WTC11 (cell line): ENCODE measurements at places on chromosomes 1 and 21. TPM values are rescaled to one million over a fixed set of nuclear protein-coding genes. Genes with fewer than 3 reads are reported as not detected.

USH2A gene
- total RNA-seq, result 0.07 to 0.37 TPM (median 0.32 TPM) in 3 replicates

DNA sequence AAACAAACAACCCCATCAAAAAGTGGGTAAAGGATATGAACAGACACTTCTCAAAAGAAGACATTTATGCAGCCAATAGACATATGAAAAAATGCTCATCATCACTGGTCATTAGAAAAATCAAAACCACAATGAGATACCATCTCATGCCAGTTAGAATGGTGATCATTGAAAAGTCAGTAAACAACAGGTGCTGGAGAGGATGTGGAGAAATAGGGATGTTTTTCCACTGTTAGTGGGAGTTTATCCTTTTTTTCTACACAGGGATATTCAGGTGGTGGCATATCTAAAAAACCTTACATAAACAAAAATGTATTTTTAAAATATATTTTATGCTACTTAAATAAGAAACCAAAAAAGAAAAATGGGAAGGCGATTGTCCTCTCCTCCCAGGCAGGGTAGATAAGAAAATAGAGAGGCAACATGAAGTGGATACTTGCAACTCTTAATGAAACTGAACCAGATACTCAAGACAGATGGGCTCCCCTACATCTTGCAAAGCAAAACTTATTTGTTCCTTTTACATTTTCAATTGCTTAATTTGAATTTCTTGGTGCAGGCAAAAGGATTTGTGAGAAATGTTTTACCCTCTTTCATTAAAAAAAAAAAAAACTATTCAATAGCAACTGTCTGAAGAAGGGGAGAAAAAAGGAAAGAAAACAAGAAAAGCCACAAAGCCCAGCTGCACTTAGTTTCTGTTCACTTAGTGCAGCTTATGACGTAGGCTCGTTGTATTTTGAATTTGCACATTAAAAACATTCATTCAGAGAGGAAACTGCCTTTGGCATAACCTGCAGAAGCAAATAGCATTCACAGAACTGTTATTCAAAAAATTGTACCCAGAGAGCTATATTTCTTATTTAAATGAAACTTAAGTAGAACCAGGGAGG, 36.9 kb upstream of the RGS1 start:
- no peak for DNase-seq

DNA sequence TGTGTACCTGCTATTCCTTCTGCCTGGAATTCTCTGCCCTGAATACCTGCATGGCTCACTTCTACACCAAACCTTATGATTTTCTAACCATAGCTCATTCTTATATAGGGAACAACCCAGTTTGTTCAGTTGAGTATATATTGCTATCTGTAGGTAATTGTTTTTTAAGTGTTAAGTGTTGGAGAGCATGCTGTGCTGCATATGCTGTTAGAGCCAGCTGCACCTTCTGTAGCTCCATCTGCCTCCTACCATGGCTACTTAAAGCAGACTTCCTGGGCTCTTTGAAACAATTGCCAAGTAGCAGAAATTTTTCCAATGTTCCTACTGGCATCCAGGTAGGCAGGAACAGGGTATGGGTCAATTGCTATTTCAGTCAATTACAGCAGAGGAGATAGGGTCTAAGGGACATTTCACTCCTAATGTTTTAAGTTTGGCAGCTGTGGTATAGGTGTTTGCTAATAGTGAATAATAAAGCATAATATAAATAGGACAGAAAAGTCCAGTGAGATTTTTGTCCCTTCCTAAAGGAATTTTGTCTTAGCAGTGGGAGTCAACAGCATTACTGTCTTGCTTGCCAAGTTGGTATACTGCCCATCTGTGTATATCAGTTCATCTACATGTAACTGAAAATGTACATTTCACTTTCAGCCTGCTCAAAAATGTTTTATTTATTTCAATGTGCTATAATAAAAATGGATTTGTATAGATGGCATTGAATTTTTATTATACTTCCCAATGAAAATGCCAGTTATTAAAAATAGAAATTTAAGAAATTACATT, 34.0 kb upstream of the C1orf115 start:
- DNase-seq, result no peak

GRCh38 chr1:235069577-235070563, 58.8 kb downstream of the TOMM20 start:
- no peak for DNase-seq

DNA sequence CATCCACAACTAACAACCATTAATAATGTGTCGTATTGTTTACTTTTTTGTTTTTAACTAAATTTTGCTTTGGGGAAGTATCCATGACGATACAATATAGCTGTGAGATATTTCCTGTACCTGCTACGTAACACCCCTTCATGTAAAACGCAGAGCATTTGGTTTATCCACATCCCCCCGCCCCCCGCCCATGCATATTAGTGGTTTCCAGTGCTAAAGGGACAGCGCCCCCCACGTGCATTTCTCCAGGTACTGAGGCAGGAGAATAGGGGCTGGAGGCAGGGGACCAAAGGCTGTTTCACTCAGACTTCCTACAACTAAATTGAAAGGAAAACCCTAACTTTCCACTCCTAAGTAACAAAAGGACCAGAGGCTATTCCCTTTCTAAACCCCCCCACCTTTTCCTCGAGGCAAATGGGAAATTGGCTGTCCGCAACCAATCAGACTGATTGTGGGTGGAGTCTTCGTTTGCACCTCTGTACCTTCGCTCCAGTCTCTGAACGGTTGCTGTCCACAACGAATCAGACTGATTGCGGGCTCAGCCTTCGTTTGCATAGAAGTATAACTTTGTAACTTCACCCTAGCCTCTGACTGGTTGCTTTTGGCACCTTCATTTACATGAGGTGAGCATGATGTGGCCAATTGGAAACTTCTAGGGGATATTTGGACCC, 12.2 kb upstream of the RIPK4 start:
- DNase-seq, result peak; percentile 51
